ENCODE measurements at places on chromosomes 1 and 21.

DNA sequence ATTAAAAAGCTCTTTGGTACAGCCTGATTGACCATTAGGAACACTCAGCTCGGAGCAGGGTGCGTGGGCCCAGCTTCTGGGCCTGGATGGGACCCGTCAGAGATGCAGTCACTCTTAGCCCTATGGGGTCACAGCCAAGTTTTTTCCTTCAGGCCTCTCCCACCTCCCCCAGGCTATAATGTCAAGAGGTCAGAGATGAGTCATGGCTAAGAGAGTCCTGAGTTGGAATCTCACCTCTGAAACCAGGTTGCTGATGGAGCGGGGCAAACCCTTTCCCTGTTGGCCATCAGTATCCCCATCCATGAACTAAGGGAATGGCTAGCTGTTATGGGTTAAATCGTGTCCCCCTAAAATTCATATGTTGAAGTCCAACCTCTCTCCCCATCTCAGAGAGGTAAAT lies 195.9 kb upstream of the POU3F1 start:
- no peak for DNase-seq

GRCh38 chr1:100988121-100988520 lies 37.5 kb downstream of the DPH5 start:
- no peak for DNase-seq

DNA sequence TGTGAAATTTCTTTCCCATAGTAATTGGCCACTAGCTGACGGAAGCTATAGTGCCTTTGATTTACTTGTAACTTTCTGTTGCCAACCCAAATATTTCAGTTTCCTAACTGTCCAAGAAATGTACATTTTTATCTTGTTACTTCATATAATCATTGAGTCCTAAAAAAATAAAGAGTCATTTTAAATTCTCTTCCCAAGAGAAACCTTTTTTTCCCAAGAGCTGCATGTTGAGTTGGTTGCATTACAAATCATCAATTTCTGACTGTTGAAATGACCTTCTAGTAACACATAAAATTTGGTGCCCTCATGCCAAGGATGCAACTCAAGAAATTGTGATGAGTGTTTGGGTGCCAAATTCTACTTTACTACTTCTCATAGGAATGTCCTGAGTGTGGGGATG lies 61.0 kb downstream of the HMCN1 start:
- DNase-seq: no peak

GRCh38 chr1:115982400-115982799 lies 6.1 kb downstream of the SLC22A15 start:
- DNase-seq: no peak

DNA sequence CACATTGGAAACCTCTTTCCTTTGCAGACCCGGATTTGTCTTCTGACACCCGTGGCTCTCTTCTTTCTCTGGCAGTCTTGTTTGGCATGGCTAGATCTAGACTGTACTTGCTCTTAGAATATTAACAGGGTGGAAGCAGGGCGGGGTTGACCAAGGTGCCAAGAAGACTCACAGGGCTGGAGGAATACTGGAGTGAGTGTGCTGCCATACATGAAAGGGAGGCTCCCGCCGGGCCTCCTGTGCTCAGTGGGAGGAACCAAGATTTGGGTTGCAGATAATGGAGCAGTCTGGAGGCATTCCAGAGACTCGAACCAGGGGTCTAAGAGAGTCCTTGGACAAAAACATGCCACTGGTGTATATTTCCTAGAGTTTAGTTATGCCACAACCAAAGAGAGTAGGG lies 27.6 kb upstream of the SNX27 start:
- no peak for DNase-seq

GRCh38 chr1:245411245-245412036 lies 256.7 kb downstream of the KIF26B start:
- DNase-seq: no peak

DNA sequence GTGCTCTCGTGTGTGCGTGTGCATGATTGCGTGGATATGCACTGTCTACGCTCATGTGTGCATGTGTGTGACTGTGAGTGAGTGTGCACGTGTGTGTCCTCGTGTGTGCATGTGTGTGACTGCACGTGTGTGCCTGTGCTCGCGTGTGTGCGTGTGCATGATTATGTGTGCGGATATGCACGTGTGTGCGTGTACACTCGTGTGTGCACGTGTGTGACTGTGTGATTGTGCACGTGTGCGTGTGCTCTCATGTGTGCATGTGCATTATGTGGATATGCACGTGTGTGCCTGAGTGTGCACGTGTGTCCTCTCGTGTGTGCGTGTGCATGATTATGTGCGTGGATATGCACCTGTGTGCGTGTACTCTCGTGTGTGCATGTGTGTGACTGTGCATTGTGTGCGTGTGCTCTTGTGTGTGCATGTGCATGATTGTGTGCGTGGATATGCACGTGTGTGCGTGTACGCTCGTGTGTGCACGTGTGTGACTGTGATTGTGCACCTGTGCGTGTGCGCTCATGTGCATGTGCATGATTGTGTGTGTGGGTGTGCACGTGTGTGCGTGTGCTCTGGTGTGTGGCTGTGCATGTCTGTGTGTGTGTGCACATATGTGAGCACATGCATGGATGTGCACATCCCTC lies 2.2 kb downstream of the MMEL1 start:
- no peak for DNase-seq

- no peak for DNase-seq
These were observed 13.7 kb downstream of the SELL start for GRCh38 chr1:169697755-169698154.

GRCh38 chr1:88691540-88691939 lies 7.5 kb downstream of the PKN2 start:
- DNase-seq: no peak

- DNase-seq: no peak
These were observed 27.7 kb downstream of the C1QB start for GRCh38 chr1:22680726-22681125.

DNA sequence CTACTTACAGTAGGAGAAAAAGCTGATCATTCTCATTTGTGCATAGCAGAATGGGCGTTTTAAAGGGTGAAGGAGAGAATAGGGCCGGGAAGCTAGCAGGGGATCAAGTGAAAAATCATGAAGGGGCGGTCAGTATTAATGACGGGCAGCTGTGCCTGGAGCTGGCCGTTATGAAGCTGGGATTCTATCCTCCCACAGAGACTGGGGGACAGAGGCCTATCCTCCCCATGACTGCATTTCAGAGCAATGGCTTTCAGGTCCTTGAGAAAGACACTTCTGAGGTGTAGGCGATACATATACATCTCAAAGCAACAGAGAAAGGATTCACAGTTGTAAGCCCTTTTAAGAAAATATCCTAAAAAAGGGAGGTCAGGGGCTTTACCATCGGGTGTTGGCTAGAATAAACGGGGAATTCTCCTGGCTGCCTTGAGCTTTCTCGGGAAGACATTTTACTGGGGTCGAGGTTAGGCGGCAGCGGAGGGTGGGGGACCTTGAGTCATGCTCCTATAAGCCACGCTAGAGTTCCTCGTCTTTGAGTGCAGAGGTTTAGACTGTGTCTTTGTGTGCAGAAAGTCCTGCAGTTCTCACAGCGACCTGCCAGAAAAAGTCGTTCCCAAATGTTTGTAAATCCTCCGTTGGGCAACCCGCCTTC lies 559 bp upstream of the MTARC2 start:
- no peak for DNase-seq

- no peak for DNase-seq
These were observed 85.1 kb upstream of the LMO4 start for GRCh38 chr1:87243573-87243972.

DNA sequence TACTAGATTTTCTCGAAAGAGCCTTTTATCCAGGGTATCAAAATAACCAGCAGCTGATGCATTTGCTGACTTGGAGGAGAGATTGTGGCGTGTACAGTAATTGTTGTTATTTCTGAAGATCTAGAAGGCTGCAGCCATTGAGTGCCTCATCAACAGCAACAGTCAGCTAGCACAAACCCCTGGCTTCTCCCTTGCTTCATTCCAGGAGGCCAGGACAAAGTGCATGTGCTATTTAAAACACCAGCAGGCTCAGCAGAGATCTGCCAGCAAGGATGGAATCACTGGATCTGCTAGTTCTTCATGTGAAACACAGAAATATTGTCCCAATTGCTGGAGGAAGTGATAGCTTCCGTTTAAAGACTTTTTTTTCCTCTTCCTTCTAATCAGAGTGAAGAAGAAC lies 2.8 kb upstream of the NGF start:
- DNase-seq: no peak

DNA sequence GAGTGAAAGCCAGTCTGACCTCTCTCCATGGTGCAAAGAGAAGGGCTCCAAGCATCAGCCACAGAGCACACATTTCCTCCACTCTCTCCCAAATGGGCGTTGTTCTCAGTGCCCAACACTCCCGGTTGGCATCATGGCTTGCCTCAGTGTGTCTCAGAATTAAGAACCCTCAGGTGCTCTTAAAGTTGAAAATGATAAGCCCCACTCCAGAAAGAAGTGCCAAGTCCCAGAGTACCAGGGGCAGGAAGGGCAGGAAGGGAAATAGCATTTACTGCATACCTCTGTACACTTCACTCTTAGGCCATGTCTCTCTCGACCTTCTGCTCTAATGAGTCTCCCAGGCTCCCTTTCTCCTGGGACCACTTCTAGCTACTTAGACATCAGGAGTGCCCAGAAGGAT lies 15.2 kb upstream of the ARHGEF2 start:
- no peak for DNase-seq

DNA sequence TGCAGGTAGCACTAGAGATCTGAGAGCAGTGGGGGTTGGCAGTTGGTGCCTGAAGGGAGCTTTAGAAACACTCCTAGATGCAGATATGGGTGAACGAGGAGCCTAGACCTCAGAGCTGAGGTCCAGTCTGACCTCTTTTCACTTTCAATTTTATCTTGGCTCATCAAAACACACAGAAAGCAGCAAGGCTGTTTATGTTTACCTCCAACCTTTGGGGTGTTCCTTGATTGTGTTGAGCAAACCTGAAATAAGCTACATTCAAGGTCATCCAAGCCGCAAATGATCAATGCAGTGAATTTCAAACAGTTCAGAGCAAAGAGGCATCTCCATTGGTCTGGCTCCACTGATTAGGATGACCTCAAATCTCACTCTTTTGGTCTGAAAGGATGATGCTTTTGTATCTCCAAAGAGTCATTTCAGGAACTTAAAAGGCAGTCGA lies 1.3 kb downstream of the LY9 start:
- no peak for DNase-seq

- peak; percentile 83 for DNase-seq
These were observed 272.7 kb downstream of the FOXD2 start for GRCh38 chr1:47710329-47711071.

- DNase-seq: no peak
These were observed 19.2 kb upstream of the TBX15 start for GRCh38 chr1:119007339-119007669.

DNA sequence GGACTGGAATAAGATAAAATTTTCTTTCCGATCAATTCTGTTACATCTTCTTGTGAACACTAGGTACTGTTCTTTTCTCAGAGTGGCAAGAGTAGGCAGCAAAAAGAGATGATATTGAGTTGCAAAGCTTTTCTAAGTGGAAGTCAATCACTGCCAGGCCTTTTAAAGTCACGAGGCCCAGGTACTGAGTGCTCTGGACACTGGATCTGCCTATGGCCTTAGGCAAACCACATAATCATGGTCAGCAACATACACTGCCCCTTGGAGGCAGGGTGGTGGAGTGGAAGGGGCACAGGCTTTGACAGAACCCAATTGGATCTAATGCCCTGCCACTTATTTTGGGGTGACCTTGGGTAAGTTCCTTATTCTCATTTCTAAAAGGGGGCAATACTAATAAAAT lies 41.5 kb downstream of the TSEN15 start:
- no peak for DNase-seq

DNA sequence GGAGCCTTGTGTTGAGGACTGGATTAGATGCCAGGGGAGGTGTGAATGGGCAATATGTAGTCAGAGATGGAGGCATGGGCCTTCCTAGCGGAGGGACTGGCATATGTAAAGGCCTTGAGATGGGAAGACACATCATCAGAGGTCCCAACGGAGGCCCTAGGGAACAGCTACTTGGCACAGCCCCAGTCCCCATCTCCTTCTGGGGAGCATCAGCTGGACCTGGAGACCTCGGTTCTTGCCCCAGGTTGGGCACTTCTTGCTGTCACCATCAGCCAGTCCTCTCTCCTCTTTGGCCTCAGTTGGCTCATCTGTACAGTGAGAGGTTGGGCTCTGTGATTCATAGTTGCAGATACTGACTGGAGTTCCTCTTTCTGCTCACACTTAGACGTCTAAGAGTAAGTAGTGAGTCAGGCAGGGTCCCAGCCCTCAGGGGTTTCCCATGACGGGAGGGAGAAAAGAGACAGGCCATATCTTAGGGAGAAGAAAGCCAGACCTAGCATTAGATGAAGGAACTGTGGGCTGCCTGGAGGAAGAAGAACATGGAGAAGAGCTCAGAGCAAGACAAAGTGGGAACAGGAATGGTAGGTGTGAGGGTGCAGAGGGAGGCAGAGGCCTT lies 3.4 kb upstream of the MARCKSL1 start:
- DNase-seq: no peak

- no peak for DNase-seq
These were observed 156.9 kb downstream of the RUNX1 start for GRCh38 chr21:34892209-34892608.

DNA sequence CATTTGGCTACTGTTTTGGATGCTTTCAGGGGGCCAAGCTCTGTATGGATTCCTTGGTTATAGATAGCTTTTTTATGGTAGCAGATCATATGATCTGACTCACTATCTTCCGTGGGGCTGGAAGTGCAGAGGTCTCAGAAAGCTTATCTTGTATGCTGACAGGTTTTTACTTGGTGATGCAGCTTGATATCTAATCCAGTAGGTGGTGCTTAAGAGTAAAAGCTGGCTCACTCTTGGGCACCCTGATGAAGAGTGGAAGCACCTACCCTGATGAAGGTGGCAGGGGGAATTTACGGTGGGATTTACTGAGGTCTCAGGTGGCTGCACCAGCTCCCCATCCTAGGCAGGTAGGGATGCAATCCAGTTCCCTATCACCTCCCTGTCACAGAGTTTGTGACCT lies 151.2 kb downstream of the PTBP2 start:
- no peak for DNase-seq

DNA sequence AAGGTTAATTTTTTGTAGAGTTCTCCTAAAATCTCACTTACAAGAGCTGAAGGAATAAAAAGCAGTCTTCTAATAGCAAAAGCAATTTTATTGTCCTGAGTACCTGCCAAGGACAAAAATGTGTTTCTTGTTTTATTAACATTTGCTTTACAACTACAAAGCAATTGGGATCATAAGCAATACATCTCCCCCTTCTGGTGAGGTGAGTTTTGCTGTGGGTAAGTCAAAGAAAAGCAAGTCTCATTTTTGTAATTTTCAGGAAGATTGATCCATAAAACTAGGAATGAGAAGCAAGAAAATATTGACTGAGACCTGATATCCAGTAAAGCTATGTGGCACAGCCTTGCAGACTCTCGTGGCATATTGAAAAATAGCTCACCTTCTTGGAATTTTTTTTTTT lies 2162.7 kb downstream of the NCAM2 start:
- no peak for DNase-seq

- no peak for DNase-seq
These were observed 72.7 kb upstream of the NBPF4 start for GRCh38 chr1:108316545-108316944.

All from femur (tissue), 1 donor.